Activated naive CD8-positive, alpha-beta T cell treated with anti-CD3 and anti-CD28 coated beads, Interleukin-2, amount 10 ng/mL, durations not matched to agents 7 days and 5 days (primary cell): ENCODE measurements at places on chromosomes 12 and 14. TPM values are rescaled to one million over a fixed set of nuclear protein-coding genes. Genes with fewer than 3 reads are reported as not detected.

Gene TAS2R50
- total RNA-seq: 1.4 TPM

Gene KRT85
- not detected for total RNA-seq

- H3K27me3 ChIP-seq: peaks cover 5% of the 10 kb centered on the region
- H3K4me3 ChIP-seq: no peak overlapping the region
- H3K36me3 ChIP-seq: no peaks in the 10 kb centered on the region
Measured at GRCh38 chr14:94717808-94718207, 52.1 kb downstream of the GSC start.

- H3K36me3 ChIP-seq: peaks cover 17% of the 10 kb centered on the region
- no peaks in the 10 kb centered on the region for H3K27me3 ChIP-seq
- no peak overlapping the region for H3K4me3 ChIP-seq
- H3K27ac ChIP-seq: no peak overlapping the region
- no peaks in the 10 kb centered on the region for H3K4me1 ChIP-seq
Measured at GRCh38 chr12:101327051-101327450, 47.1 kb downstream of the UTP20 start.

DNA sequence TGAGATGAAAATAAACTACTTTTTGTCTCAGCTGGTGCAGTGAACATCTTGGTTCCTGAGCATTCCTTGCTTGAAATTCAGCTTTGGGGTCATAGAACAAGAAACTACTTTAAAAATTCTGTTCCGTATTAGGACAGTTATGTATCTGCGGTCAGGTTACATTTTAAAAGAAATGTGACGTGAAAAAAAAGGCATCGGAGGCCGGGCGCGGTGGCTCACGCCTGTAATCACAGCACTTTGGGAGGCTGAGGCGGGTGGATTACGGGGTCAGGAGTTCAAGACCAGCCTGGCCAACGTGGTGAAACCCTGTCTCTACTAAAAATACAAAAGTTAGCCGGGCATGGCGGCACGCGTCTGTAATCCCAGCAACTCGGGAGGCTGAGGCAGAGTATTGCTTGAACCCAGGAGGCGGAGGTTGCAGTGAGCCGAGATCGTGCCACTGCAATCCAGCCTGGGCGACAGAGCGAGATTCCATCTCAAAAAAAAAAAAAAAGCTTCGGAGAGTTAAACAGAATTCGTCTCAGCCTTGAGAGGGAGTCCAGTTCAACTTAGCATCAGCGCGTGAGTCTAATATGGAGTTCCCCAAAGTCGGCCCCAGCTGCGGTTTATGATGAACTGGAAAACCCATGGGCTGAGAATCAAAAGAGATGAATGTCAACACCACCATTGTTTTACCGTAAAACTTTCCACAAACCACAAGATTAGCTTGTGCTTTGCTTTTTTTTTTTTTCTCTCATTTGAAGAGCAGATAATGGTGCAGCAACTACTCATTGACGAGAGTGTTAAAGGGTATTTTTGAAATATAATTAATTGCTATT lies 2.1 kb upstream of the SLC2A13 start:
- DNase-seq: no peak
- peaks cover 2% of the 10 kb centered on the region for H3K36me3 ChIP-seq
- no peak overlapping the region for H3K27ac ChIP-seq
- peaks cover 22% of the 10 kb centered on the region for H3K4me1 ChIP-seq
